ENCODE measurements at places on chromosomes 6 and 20.

- no peak for DNase-seq
Measured at GRCh38 chr6:24078200-24078599, 47.8 kb upstream of the NRSN1 start.

DNA sequence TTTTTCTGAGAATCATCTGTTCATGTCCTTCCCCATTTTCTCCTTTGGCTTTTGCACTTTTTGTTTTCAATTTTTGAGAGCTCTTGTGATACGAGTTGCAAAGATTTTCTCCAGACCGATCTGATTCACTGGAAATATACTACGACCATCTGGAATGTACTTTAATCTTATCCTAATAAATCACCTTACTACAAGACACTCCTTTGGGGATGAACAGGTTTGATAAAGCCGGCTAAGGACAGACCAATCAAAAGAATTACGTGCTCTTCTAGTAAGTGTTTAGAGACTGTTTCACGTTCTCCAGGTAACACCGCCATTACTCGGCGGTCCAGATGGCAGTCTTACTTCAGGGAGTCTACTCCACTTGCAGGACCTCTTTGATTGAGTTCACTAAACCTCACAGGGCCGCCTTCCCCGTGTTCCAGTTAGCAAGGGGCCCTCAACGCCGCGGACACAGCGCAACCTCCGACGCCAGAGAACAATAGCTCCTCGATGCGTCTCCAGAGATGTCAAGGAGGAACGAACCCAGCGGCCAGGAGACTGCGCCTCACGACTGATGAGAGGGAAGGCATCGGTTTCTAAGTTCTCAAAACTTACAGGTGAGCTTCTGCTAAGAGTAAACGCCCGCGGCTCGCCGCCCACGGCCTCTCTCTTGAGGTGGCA is 920 bp upstream of the WTAP start:
- no peak for DNase-seq

GRCh38 chr20:53926428-53927028 is 143.9 kb downstream of the BCAS1 start:
- DNase-seq = no peak

DNA sequence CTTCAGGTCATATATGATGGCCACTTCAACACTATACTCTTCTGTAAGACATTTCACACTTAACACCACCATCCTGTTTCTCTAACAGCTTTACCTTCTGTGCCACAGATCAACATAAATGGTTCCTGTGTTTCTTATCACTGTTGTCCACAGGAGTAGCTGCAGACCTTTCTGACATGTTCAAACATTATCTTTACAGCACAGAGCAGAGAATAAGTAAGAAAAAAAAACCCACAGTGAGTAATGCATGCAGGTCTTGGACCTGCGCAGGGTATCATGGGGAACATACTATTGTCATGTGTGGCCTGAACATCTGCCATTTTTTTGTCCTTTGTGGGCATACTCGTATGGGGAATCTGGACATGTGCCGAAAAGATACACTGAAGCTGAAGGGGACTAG is 161.9 kb downstream of the KIF16B start:
- DNase-seq = no peak

DNA sequence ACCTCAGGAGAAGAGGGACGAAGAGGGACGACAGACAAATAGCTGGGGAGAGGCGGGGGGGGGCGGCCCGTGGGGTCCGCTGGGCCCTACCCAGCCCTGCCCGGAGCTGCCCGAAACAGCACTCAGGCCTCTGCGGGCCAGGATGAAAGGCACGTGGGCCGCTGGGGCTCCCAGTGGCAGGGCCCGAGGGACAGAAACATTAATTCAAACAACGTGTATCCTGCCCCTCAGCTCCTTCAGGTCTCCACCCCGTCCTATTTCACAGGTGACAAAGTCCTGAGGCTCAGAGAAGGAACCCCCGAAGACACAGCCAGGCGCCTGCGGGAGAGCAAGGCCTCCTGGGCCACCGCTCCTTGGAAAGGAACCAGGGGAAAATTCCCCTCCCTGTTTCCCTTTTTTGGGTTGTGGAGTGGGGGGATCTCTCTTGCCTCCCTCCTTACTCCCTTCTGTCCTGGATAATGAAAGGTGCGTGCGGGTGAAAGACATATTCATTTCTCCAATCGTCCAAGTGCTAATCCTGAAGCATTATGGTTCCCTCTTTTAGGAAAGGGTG is 93.3 kb downstream of the RNASET2 start:
- DNase-seq = no peak

GRCh38 chr6:98672681-98673475 is 161.5 kb upstream of the POU3F2 start:
- DNase-seq = no peak

Data from forelimb muscle (tissue), 1 donor.